ENCODE measurements at places on chromosomes 12 and 14.

DNA sequence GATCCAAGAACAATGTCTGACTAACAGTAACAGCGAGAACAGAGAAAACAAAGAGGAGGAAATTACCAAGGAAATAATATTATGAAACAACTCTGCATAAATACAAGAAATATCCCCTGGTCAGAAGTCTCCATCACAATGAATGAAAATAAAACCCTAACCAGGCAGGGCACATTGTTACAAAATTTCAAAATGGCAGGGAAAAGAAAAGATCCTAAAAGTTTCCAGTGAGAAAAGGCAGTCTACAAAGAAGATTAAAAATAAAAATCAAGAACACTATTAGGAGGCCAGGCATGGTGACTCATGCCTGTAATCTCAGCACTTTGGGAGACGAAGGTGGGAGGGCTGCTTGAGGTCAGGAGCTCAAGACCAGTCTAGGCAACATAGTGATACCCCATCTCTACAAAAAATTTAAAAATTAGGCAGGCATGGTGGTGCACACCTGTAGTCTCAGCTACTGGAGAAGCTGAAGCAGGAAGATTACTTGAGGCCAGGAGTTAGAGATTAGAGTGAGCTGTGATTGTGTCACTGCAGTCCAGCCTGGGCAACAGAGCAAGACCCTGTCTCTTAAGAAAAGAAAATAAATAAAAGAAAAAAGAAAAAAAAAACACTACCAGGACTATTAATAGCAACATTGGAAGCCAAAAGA lies 47.8 kb downstream of the FERMT2 start:
- DNase-seq, result no peak

DNA sequence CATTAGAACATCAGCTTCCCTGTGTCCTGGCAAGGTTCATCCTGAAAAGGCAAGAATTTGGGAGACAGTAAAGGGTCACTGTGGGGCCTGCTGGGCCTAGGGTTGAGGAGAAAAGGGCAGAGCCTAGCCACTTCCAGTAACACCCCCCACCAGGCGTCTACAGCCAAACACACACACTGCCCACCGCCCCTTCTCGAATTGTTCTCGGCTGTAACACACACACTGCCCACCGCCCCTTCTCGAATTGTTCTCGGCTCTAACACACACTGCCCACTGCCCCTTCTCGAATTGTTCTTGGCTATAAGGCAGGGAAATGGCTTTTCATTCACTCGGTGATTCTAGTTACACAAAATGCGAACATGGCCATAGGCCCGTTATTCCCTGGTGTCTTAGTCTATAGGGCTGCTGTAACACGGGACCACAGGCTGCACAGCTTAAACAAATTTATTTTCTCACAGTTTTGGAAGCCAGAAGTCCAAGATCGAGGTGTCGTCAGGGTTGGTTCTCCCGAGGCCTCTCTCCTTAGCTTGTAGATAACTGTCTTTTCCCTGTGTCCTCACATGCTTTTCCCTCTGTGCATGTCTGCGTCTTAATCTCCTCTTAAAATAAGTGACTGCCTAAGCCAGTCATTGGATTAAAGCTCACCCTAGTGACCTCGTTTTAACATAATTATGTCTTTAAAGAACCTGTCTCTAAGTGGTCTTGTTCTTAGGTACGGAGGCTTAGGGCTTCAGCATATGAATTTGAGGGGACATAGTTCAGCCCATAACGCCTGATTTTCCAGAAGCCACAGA lies 171.0 kb downstream of the ADGRD1 start:
- no peak for DNase-seq

GRCh38 chr12:92539110-92539749 lies 163.6 kb upstream of the PLEKHG7 start:
- DNase-seq, result no peak

- DNase-seq, result peak; percentile 87
Observed at GRCh38 chr12:57735198-57735855, 3.2 kb downstream of the AGAP2 start.

GRCh38 chr14:87161502-87161901 lies 831.5 kb downstream of the GALC start:
- no peak for DNase-seq

DNA sequence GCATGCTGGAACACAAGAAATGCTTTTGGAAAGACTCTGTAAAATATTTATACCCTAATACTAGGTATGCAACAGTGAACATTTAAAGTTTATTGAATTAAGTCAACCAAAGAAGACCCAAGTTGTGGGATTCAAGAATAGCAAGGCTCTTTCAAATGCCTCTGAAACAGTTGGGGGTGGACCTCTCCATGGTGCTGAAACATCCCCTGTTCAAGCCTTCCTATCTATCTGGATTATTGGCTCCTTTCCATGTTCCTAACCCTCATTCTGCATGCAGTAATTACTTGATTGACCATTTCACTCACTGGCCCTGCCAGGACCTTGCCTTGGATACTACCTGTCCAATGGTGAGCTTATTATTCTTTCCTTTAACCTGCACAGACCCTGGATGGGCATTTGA lies 349.7 kb downstream of the NRXN3 start:
- no peak for DNase-seq

DNA sequence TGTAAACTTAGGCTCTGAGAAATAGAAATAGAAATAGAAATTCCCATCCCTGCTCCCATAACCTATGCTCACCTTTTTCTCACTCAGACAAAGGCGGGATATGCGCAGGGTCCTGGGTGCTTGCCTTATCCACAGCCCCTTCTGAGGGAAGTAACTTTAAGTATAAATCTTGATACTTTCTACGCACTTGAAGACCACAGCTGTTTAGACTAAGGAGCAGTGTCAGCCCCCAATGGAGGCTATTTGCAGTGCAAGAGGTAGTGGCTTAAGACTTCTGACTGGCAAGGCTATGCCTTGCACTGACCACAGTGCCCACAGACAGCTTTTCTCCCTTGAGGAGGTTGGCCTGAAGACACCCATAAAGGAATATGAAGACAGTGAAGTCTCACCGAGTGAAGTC lies 35.2 kb downstream of the ASCL1 start:
- no peak for DNase-seq

DNA sequence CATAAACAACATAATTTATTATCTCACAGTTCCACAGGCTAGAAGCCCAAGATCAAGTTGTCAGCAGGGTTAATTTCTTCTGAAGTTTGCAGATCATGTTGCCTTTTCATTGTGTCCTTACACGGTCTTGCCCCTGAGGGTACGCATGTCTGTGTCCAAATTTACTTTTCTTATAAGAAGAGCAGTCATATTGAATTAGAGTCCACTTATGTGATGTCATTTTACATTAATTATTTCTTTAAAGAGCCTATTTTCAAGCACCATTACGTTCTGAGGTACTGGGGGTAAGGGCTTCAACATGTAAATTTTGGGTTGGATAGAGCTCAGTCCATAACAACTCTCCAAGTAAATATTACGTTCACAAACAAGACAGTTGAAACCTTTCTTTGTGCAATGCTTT lies 236.6 kb upstream of the OR4E1 start:
- no peak for DNase-seq

DNA sequence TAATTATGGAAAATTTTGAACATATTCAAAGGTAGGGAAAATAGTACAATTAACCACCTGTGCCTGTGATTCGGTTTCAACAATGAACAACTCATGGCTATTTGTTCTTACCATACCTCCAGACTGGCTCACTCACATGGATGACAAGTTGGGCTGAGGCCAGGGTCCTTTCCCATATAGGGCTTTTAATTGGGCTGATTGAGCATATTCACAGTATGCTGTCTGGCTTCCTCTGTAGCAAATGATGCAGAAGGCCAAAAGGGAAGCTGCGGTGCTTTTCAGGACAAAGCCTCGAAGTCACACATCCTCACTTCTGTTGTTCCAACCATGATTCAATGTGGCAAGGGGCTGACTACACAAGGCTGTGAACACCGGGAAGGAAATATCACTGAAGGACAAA lies 297.5 kb upstream of the SLC16A7 start:
- no peak for DNase-seq

DNA sequence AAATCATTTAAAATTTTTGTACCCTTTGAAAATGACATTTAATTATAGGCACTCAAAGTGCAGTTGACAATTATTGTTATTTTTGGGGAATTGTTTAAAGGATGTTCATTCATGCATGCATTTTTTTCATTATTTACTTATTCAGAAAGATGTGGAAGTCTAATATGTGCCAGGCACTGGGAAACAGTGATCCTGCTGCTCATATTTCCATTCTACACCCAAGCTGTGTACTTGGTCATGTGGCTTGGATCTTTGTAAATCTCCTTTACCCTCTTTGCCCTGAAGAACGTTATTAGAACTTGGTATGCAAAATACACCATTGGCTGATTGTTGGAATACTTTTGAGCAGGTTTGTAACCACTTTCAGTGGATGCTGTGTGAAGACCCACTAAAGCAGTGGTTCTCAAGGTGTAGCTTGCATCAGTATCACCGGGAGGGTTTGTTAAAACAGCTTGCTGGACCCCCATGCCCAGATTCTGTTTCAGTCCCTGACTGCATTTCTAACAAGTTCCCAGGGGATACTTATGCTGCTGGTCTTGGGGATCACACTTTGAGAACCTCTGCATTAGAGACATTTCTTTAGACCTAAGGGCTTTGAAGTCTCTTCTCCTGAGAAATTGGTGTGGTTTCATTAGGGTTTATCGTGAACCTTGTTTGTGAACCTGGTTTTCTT lies 47.5 kb downstream of the PRKCH start:
- DNase-seq, result no peak

GRCh38 chr12:114976372-114976771 lies 292.4 kb upstream of the TBX3 start:
- DNase-seq, result no peak

GRCh38 chr12:5102806-5103205 lies 59.1 kb downstream of the KCNA5 start:
- DNase-seq, result no peak

DNA sequence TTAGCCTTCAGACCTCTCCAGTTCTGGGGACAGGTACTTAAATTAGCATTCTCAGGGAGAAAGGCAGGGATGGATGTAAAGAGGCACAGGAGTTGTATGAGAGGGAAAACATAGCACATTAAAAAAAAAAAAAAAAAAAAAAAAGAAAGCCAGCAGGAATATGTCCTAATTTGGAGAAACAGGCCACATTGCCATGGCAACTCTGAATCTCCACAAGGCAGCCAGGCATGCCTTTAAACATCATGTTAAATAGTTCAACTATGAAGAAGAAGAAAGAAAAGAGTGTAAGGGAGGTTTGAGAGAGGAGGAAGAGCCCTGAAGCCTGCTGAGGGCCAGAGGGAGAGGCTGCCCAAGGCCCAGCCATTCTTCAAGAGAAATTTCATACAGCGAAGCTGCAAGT lies 145.8 kb downstream of the GRIN2B start:
- DNase-seq, result no peak

DNA sequence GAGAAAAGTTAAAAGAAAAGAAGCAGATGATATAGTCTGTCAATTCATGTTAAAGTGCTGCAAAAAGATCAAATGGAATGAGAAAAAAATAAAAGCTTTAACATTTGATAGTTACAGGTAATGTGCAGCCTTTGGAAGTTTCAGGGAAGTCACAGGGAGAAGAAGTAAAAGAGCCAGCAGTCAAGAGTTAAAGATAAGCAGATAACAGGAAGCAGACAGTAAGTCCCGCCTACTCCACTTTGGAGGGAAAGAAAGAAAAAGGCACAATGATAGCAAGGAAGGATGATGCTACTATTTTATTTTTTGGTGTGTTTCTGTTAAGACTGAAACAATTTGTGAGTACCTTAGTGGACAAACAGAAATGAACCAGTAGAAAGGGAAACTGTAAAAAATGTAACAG lies 111.1 kb upstream of the KRR1 start:
- DNase-seq, result no peak

DNA sequence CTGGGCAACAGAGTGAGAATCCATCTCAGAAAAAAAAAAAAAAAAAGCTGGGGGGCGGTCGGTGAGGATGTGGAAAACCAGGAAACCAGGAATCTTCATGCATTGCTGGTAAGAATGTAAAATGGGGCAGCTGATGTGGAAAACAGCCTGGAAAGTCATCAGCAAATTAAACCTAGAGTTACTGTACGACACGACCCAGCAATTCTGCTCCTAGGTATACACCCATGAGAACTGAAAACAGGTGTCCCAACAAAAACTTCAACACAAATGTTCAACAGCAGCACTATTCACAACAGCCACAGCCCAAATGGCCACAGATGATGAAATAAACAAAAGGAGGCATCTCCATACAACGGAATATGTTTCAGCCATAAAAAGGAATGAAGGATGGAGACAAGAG lies 97.3 kb downstream of the NCOR2 start:
- DNase-seq, result no peak

- DNase-seq, result no peak
Observed at GRCh38 chr12:120048263-120048662, 59.2 kb downstream of the BICDL1 start.

DNA sequence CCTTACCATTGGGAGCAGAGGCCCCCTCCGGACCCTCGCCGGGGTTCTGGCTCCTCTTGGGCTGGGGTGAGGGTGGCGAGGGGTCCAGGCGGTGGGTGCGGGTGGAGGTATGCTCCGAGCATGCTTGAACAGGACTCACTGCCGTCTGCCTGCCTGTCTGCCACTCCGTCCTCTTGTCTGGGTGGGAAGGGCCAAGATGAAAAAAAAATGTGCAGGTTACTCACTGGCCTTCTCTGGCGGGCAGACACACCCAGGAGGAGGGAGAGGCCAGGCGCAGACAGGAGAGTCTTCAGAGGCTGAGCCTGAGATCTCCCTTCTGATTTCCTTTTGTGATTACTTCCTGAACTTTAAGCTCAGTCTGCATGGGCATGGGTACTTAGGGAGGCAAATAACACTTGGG lies 76.1 kb downstream of the STON2 start:
- no peak for DNase-seq

DNA sequence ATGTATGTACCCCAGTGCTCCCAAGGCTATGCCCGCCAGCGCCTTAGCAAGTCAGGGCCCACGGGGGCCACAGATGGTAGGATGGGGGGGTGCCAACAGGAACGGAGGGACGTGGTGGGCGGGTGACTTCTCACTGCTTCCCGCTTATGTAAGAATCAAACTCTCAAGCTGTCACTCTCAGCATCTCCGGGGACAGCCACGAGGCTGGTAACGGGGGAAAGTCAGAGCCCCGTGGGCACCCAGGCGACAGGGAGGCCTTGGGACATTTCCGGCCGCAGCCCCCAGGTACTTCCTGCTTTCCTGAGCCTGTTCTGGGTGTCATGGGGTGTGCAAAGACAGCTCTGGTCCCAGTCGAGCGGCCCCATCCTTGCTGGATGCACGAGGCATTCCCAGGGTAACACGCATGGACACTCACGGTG lies 59.3 kb downstream of the TESC start:
- no peak for DNase-seq

DNA sequence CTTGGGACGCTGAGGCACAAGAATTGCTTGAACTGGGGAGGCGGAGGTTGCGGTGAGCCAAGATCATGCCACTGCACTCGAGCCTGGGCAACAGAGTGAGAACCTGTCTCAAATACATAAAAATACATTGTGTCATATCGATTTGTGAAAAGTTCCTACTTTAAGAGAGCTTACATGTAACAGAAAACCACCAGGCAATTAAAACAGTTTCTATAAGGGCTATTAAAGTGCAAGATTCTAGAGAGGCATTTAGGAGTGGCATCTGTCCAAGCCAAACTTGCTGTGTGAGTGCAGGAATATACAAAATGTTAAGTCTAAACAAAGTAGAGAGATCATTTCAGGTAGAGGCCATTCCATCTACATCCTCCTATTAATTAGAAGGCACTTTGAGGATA lies 1.7 kb upstream of the NEK9 start:
- no peak for DNase-seq

GRCh38 chr12:39805651-39806050 lies 186.0 kb upstream of the ABCD2 start:
- DNase-seq, result no peak

- no peak for DNase-seq
Observed at GRCh38 chr12:105296116-105297089, 34.1 kb upstream of the C12orf75 start.

GRCh38 chr12:122121745-122122144 lies 43.2 kb downstream of the MLXIP start:
- no peak for DNase-seq
